ENCODE measurements at places on chromosomes 2 and 18.
A peak's percentile ranks its signal among the peaks of the same experiment; 100 is the strongest.

DNA sequence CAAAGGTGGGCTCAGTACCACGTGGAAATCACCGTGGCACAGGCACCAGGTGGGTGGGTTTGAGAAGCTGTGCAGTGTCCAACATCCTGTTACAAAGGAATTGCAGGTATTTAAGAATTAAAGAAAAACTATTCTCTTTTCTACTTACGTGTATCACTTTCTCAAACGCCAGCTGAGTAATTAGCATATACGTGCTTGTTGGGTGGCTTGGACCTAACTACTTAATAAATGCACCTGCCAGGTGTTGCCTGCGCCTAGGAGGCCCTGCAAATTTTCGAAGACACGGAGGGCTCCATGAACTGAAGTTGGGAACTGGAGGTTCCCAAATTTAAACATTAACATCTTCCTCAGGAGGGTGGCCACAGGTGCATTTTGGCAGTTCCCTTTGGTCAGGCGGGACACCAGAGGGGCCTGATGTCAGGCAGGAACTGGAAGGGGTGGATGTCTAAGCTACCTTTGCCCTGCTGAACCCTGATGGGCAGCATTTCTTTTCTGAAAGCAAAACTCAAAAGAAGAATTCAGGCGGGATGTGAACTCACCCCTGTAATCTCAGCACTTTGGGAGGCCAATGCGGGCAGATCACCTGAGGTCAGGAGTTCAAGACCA is 84.8 kb downstream of the HS6ST1 start:
- no peak for DNase-seq

DNA sequence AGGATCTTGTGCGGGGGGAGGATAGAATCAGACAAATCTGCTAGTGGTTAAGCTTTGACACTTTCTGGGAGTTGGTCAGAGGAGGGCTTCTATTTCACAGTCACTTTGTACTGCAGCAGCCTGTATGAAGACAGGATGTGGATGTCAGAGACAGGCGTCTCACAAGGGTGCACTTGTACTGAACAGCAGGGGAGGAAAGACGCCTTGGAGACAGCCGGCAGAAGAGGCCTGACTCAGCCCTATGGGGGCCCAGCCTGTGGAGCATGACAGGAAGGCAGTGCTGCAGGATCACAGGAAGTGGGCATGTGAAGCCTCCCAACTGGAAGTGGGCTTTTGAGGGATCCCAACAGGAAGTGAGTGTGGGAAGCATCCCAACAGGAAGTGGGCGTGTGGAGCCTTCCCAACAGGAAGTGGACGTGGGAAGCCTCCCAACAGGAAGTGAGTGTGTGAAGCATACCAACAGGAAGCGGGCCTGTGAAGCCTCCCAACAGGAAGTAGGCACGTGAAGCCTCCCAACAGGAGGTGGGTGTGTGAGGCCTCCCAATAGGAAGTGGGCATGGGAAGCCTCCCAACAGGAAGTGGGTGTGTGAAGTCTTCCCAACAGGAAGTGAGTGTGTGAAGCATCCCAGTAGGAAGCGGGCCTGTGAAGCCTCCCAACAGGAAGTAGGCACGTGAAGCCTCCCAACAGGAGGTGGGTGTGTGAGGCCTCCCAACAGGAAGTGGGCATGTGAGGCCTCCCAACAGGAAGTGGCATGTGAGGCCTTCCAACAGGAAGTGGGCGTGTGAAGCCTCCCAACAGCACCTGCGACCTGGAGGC is 212.3 kb downstream of the SNTG2 start:
- no peak for DNase-seq

DNA sequence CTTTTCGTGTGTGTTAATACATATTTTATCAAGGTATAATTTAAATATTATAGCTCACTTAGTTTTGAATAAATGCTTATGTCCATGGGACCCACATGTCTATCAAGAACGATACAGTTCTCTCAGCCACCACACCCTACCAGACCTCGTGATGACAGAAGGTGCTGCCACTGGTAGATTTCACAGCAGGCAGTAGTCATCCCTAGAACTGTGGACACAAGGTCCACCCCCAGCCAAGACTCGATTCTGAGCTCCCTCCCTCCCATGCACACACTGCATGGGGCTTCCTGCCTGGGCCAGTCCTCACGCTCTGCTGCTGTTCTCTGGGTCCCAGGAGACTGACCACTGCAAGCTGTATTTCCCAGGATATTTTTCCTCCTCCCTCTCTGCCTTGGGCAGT is 26.5 kb upstream of the CREB1 start:
- DNase-seq: peak; percentile 38

DNA sequence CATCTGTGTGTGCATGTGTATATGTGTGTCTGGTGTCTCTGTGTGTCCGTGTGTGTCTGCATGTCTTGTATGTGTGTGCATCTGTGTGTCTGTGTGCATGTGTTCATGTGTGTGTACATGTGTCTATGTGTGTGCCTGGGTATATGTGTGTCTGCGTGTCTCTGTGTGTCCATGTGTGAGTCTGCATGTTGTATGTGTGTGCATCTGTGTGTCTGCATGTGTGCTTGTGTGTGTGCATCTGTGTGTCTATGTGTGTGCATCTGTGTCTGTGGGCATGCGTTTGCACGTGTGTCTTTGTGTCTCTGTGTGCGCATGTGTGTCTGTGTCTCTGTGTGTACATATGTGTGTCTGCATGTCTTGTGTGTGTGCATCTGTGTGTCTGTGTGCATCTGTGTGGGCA is 207.7 kb downstream of the TNS1 start:
- DNase-seq: no peak

DNA sequence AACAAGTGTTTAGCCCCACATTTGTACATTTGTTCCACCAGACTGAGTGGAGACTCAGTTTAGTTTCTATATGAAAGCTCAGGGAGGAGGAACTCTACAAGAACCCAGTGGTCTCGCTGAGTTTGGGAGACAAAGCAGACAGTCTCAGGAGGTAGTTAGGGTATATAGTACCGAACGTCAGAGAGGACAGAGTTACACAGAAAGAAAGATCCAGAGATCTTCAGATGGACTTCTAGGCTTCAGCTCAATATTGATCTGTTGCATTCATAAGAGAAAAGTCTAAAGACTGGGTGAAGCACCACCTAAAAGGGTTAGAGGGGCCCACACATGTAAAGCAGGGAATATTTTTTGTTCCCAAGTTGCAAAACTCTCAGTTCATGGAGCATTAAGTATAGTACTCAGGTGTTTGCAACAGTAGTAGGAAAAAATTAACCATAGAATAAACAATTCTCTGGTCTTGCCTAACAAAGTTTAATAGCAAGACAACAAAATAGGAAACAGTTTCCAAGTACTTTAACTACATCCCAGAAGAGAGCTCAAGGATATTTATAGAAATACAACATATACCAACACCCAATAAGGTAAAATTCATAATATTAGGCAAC is 4.2 kb downstream of the TFPI start:
- no peak for DNase-seq

DNA sequence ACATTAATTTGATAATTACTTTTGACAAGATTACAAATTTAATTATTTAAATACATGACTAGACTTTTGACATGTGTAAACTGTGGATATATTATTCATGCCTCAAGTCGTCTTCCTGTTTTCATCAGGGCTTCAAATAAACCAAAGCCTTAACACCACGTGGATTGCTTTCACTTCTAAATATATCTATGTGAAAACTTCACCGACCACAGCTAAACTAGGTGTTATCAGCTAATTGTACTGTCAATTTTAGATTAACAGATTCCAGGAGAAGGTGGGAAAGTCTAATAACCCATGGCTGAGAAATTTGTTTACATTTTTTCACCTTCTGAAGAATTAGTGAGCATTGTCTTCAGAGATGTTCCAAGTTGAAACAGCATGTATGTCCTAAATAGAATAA is 494.7 kb upstream of the FAM98A start:
- DNase-seq: no peak

DNA sequence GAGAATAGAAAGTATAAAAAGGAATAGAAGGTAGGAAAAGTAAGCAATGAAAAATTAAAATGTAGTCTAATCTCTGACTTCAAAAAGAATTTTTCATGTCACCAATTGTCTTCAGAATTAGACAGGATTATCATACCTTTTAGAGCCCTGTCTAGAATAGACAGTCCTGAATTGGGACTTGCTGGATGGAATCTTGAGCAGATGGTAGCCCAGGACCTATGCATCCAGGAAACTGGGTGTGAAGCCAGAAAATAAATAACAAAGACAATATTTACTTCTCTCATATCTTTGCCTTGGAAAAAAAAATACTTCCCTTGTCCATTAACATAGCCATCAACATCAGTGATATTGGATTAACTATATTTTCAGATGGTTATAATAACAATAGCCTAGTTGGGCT is 97.8 kb upstream of the UNC80 start:
- no peak for DNase-seq

GRCh38 chr2:66001538-66001937 is 433.4 kb upstream of the MEIS1 start:
- DNase-seq: no peak

GRCh38 chr2:101096619-101097142 is 54.5 kb downstream of the TBC1D8 start:
- no peak for DNase-seq

- DNase-seq: peak; percentile 51
Measured at GRCh38 chr2:195319112-195319460, 337.9 kb upstream of the SLC39A10 start.

DNA sequence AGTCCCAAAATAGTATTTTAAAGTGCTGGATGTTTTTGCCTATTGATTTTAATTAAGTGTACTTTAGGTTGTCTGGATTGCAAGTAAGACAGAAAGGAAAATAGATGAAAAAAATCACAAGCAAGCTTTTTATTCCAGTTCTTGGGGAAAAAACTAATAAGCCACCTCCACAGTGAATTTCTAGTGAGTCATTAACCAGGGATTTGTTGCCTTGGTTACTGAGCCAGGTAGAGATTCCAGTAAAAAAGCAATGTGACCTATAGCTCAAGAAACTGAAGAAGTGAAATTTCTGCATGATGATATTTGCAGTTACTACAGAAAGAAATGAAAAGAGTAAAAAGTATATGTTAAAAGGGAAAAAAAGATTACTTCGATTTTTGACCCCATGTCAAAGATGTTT is 160.6 kb downstream of the METTL4 start:
- no peak for DNase-seq

- DNase-seq: no peak
Measured at GRCh38 chr2:3257826-3258225, 119.8 kb downstream of the EIPR1 start.

- peak; percentile 51 for DNase-seq
Measured at GRCh38 chr2:146579147-146579930, 1265.5 kb upstream of the ACVR2A start.

Data from fibroblast of the conjunctiva (primary cell).